ENCODE measurements at places on chromosomes 7 and 10. TPM values are rescaled to one million over a fixed set of nuclear protein-coding genes. Genes with fewer than 3 reads are reported as not detected.

The RELN gene
- total RNA-seq: 1.4 TPM

GRCh38 chr7:8579661-8580194, 146.3 kb downstream of the NXPH1 start:
- no peaks in the 10 kb centered on the region for H3K4me1 ChIP-seq
- H3K27ac ChIP-seq: no peak overlapping the region
- H3K4me3 ChIP-seq: no peak overlapping the region
- no peaks in the 10 kb centered on the region for H3K36me3 ChIP-seq

DNA sequence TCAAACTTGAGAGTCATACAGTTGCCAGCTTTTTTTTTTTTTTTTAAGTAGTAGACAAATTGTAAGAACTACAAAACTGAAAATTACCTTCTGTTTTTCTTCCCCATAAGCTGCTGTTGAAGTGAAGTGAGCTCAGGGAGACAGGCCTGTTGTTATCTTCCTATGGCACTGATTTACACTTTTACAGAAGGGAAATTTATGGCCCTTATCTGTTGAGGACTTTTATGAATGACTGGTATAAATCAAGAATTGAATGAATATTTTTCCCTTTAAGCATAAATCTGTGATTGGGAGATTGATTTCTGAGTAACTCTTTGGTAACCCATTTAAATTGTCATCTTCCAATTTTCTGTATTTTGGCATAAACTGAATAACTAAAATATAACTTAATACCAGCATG, 124.0 kb downstream of the SDK1 start:
- no peaks in the 10 kb centered on the region for H3K4me1 ChIP-seq
- no peak for DNase-seq
- H3K27me3 ChIP-seq: no peaks in the 10 kb centered on the region
- H3K27ac ChIP-seq: no peak overlapping the region
- H3K4me3 ChIP-seq: no peak overlapping the region
- H3K36me3 ChIP-seq: no peaks in the 10 kb centered on the region

GRCh38 chr10:102550636-102551210, 47.0 kb downstream of the SUFU start:
- no peak overlapping the region for H3K27ac ChIP-seq
- no peak overlapping the region for H3K4me3 ChIP-seq
- no peaks in the 10 kb centered on the region for H3K4me1 ChIP-seq
- no peaks in the 10 kb centered on the region for H3K27me3 ChIP-seq
- DNase-seq: no peak

DNA sequence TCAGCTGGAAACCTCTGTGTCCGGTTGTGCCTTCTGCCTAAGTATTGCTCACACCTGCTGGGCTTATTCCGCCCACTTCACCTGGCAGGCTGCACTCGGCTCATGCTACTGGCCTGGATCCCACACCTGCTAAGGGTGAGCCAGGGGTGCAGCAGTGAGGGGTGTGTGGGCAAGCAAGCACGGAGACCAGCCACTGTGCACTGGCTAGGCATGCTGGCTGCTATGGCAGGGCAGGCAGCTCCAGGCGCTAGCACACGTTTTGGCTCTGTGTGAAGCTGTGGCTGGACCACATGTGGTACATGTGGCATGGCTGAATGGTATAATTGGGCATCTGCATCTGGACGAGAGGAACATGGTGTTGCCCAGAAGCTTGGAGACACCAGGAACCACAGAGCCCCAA, 940.7 kb downstream of the NRG3 start:
- no peak overlapping the region for H3K27ac ChIP-seq
- no peaks in the 10 kb centered on the region for H3K36me3 ChIP-seq
- H3K4me1 ChIP-seq: no peaks in the 10 kb centered on the region
- no peak overlapping the region for H3K4me3 ChIP-seq
- DNase-seq: no peak
- no peaks in the 10 kb centered on the region for H3K27me3 ChIP-seq
